IMR-90 (cell line): ENCODE measurements at places on chromosomes 3 and 15. TPM values are rescaled to one million over a fixed set of nuclear protein-coding genes. Genes with fewer than 3 reads are reported as not detected.

AGBL1 gene
- not detected in 2 replicates for total RNA-seq

NR1I2 gene
- not detected in 2 replicates for total RNA-seq

FBXW12 gene
- not detected in 2 replicates for total RNA-seq

PLA2G4E gene
- not detected in 2 replicates for total RNA-seq

ZSCAN29 gene
- 8.6 and 9.4 TPM in 2 replicates for total RNA-seq

DNA sequence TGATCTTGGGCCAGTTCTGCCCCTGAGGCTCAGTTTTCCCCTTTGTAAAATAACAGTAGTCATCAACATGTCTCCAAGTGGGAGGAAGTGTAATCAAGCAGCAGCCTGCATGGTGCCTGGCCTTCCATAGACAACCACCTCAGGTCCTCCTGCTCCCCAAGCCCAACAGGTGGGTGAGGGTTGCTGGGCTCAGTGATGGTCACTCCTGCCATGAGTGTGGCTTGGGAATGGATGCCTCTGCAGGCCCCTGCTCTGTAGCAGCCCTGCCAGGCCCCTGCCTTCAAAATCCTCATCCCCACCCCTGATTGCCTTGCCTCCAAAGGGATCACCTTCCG, 59.1 kb upstream of the SLC6A1 start:
- no peak for DNase-seq

GRCh38 chr15:41994772-41995475, 22.6 kb upstream of the EHD4 start:
- no peak for DNase-seq

DNA sequence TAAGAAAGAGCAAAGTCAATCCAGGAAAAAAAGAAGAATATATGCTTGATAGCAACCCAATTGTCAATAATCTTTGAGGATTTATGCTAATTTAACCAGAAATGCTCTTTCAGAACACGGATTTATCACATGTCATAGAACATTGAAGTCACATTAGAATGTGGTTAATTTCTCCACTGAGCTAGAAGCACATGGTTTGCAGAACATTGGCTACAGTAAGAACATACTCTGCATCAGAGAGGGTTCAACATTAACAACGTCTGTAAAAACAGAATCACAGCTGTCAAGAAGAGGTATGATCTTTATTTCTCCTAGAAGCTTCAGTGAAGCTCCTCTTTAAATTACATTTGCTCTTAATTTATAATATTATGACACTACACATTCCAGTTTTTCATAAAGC, 619.7 kb upstream of the AGTR1 start:
- no peak for DNase-seq

- DNase-seq: no peak
Measured at GRCh38 chr3:27089645-27090044, 279.5 kb downstream of the NEK10 start.

- DNase-seq: no peak
Measured at GRCh38 chr3:63995086-63995485, 28.2 kb downstream of the PSMD6 start.

GRCh38 chr3:11696054-11696453, 52.3 kb upstream of the VGLL4 start:
- no peak for DNase-seq

- no peak for DNase-seq
Measured at GRCh38 chr3:178562947-178563232, 26.7 kb downstream of the KCNMB2 start.

DNA sequence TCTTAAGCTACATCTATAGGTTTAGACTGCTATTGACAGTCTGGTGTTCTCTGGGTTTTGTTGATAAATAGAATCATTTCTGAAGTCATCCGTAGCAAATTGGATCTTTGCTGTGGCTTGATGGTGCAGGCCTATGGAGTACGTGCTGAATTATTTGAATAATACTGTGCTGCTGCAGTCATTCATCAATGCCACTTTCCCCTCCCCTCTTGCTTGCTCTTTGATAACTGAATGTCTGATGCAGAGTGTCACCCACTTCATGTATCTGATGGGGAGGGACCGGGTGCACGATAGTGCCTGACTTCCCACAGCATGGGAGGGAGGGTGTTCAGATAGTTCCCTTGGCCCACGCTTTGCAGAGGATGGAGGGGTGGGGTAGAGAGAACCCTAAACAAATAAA, 179.9 kb downstream of the AGBL1 start:
- no peak for DNase-seq
